ENCODE measurements at places on chromosomes 5 and 9.

DNA sequence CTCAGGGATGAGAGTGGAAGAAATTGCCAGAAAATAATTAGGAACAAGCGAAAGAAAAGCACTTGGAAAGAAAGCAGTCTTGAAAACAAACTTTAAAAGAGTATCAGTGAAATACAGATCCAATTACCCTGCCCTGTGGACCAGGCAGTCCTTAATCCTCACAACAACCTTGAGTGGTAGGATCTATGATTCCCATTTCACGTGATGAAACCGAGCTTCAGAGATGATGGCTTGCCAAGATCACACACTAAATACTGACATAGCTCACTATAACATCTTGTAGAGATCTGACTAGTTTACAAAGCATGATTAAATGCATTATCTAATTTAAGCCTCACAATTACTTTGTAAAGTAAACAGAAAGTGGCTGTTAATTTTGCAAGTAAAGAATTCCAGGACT lies 55.5 kb upstream of the ABCA1 start:
- DNase-seq, result no peak

DNA sequence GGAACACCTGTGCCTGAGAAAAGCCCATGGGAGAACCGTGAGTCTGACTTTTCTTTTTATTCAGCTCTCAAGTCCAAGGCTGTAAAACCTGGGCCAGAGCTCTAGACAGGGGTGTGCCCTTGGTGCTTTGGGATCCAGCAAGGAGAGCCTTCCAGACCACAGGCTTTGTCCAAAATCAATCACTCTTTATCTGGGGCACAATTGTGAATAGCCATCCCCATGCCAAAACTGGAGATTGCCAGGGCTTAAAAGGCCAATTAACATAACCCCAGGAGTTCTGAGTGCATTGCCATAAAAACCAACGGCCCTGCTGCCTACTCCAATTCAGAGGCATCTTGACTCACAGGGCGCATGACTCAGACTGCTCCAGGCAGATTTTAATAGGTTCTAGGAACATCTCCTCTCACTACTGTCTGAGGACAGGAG lies 391.8 kb downstream of the ARHGEF28 start:
- DNase-seq, result no peak

GRCh38 chr5:139605887-139606286 lies 42.3 kb upstream of the CXXC5 start:
- no peak for DNase-seq

DNA sequence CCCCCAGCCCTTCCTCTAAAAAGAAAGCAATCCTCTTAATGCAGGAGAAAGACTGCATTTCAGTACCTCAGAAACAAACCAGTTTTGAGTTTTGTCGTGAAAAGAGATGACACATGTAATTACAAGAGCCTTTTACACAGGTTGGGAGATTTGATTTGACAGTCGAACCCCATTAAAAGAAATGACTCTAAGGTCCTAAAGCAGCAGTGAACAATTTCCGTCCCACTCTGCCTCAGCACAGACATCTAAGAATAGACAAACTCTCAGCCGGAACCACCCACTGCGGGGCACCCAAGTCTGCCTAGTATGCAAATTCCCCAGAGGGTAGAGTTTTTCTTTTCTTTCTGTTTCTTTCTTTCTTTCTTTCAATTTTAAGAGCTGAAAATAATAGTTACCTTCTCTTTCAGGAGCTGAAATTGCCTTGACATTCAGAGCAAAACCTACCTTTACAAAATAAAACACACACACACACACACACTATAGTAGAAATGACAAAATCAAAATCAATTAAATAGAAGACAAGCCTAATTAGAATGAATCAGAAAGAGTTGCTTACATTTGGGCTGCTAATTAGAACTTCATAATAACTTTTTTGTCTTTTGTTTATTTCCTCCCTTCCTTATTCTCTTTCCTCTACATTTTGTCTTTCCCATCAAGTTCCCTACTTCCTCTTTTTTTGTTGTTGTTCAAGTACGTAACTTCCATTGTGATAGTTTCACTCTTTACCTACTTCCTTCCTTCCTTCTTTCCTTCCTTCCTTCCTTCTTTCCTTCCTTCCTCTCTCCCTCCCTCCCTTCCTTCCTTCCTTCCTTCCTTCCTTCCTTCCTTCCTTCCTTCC lies 65.1 kb downstream of the BASP1 start:
- no peak for DNase-seq

GRCh38 chr9:35609001-35609819 lies 4.1 kb downstream of the TESK1 start:
- DNase-seq, result no peak

GRCh38 chr5:131285703-131286399 lies 22.0 kb downstream of the CDC42SE2 start:
- peak; percentile 43 for DNase-seq

- no peak for DNase-seq
Measured at GRCh38 chr5:31678180-31678579, 39.2 kb downstream of the PDZD2 start.

DNA sequence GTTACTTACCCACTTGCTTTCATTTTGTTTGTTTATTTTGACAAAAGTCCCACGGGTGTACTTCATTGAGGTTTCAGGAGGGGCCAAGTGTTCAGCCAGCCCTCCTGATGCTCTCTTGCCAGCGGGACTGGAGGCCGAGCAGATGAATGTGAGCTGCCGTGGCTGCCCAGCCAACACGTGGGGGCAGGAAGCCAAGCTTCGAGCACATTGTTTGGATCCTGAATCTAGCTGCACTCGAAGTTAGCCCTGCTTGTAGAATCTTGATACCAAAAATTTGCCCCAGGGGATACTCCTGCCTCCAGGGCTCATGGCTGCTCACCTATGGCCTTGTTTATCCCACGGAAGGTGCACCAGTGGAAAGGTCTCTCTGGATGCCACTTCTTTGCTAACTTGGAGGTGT lies 49.3 kb downstream of the RASGEF1C start:
- no peak for DNase-seq

- DNase-seq, result no peak
Measured at GRCh38 chr9:136303825-136304416, at the start of gene CCDC187. Gene CCDC187, minus strand, starts transcription at chr9:136304094. Its CDS starts 264 bp downstream, at chr9:136303830.

DNA sequence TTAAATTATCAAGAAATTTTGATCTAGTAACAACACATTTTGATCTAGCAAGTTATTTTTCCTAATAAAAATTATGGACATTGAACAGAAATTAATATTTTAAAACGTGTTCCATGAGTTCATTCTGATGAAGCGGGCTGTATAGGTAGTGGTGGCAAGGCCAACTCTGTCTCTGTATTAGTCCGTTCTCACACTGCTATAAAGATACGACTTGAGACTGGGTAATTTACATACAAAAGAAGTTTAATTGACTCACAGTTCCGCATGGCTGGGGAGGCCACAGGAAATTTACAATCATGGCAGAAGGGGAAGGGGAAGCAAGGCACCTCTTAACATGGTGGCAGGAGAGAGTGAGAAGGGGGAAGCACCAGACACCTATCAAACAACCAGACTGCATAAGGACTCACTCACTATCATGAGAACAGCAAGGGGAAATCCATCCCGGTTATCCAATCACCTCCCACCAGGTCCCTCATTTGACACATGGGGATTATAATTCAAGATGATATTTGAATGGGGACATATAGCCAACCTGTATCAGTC lies 61.2 kb downstream of the TMEM232 start:
- no peak for DNase-seq

DNA sequence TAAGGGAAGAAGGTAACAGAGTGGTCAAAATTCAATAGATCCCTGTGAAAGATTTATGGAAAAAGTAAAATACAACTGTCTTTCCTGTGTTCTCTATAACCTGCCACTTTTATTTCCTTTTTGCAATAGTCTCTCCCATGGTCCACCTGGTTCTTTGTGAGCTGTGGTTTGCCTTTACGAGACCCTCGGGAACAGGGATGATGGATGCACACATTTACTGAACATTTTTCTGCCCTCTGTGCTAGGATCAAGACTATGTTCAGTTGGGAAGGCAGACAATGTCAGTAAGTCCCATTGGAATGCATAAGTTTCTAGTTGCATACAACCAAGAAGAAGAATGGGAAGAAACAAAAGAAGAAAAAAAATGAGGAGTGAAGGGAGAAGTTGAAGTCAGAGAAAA lies 281.2 kb downstream of the TRPM3 start:
- DNase-seq, result no peak

- peak; percentile 55 for DNase-seq
Measured at GRCh38 chr5:100905259-100905914, 2.3 kb upstream of the ST8SIA4 start.

DNA sequence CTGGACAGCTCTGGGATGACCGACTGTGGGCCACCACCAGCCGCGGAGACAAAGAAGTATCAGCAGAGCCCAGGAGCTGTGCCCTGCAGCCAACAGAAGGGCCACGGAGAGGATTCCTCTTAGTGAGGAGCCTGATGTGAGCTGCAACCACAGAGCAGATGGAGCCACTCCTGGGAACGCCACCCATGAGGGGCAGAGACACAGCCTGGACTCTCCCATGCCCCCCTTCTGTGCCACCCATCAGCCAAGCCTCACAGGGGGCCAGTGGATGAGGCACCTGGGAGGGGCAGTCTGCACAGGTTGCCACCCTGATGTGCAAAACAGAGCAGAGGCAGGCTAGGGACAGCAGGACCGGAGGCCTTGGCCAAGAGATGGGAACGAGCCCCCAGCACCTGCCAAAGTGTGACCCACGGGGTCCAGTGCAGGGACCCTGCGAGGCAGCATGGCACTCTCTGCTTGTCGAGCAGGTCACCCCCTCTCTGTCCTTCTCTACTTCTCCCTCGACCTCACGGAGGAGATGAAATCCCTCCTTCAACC lies 380.7 kb upstream of the IRX1 start:
- no peak for DNase-seq

DNA sequence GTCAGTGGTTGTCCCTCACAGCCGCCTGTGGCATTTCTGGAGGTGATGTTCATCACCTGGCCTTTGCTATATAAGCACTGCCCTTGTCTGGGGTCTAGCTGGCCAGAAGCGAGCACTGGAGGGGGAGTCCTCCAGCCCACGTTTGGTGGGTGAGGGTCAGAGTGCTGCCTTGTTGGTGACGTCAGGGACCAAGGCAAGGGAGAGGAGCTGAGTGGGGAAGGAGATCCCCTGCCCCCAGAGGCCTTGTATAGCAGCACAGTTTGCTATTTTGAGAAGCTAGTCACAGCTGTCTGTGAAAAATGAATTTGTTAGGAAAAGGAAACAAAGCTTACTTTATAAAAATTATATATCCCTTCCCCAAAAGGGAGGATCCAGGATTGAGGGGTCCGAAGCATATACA lies 49.8 kb downstream of the SYK start:
- no peak for DNase-seq

- DNase-seq, result no peak
Measured at GRCh38 chr5:132870801-132871200, 2.7 kb upstream of the LEAP2 start.

DNA sequence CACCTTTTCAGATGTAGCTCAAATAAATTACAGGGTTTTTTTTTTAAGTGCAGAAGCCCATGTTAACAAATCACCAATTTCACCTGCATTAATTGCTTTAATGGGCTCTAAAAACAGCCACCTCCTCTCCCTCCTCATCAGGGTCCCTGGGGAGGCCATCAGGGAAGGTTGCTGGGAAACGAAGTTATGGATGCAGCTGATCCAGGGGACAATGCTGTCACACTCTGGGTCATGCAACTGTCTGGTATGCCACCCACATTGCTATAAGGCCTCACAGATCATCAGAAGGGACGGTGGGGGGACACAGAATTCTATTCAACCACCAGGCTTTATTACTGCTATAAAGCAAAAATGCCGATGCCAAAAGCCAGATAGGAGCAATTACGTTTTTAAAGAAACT lies 9.3 kb downstream of the WHRN start:
- no peak for DNase-seq

GRCh38 chr9:101486693-101487442 lies 46.8 kb upstream of the RNF20 start:
- peak; percentile 17 for DNase-seq

DNA sequence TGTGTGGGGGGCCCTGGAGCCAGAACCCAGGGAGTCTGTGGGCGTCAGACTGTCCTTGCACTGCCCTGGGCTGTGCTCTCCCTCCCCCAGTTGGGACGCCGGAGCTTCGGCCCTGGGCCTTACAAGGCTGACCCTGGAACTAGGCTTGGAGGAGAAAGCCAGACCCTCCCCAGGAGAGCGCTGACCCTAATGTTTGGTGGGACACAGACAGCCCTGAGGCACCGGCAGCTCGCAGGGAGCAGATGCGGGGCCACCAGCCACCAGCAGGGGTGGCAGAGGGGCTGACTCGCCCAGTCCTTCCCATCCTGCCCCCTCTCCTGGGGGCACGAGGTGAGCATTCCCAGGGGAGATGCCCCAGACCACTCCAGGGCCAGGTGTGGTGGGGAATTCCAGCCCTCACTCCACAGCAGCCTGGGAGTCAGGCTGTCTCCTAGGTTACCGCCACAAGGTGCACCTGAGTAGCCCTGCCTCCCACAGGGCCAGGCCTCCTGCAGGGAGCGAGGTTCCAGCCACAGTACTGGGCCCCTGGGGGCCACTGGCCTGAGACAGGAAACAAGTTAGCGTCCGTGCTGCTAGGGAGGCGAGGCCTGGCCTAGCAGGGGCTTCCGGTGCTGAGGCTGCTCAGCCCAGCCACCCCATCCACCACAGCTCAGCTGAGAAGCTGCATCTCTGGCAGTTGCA lies 134.6 kb downstream of the OLFM1 start:
- no peak for DNase-seq

- DNase-seq, result no peak
Measured at GRCh38 chr9:77731930-77732329, 83.8 kb upstream of the GNA14 start.

All from activated CD4-positive, alpha-beta T cell treated with anti-CD3 and anti-CD28 coated beads, Interleukin-10, Interleukin-2, amounts not matched to agents 100 ng/mL and 50 ng/mL, durations not matched to agents 16 hours and 8 hours (primary cell).